ENCODE measurements at places on chromosomes 2 and 18.

DNA sequence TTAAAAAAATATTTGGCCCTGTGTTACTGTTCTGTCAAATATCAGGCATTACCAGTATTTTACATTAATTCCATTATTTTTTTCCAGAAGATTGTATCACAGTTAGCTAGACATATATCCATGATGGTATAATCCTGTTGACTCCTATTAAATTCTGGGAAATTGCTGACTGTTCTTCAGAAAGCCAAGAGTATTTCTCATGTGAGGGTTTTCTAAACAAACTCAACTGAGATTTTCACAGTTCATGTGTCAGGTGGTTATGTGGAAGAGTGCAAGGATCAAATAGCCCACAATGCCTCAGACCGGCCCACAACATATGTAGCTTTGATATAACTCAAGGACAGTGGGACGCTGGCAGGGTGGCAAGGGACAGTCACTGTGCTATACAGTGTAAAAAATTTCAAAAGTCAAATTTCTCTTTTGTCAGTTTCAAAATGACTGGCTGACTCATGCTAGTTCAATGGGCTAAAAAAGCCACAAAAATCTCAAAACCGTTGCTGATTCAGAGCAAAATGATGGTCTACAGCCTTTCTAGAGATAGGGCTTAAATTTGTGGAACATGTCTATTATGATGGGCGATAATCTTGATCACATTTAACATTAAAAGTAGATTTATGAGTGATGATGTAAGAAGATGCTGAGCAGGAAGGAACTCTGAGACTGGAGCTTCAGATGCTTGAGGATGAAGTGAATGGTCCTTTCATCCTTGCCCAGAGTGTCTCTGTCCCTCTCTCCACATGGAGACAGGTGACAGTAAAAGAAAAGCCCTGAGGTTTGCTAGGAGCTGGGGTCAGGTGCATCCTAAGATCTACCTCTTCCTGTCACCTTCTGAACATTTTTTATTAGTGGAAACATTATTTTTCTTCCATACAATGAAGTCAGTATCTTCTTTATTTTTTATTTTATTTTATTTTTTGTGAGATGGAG, 175.8 kb upstream of the PIEZO2 start:
- no peak for DNase-seq

GRCh38 chr2:36963106-36963505, 3.2 kb downstream of the STRN start:
- DNase-seq, result no peak

DNA sequence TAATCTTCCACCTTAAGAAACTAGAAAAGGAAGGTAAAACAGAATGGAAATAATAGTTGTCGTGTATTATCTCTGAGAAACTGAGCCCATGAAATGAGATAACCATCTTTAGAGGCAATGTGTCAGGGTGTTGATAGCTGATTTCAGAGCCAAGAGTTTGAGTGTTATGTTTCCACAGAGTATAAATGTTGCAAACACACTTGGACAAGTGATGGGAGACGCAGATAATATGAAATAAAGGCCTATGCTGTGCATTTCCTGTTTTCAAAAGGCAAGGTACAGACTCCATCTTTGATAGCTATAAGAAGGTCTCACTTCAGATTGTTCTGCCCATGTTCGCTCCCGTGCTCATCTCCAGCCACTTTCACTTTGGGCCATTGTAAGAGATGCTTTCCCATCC, 25.9 kb upstream of the DNER start:
- no peak for DNase-seq

DNA sequence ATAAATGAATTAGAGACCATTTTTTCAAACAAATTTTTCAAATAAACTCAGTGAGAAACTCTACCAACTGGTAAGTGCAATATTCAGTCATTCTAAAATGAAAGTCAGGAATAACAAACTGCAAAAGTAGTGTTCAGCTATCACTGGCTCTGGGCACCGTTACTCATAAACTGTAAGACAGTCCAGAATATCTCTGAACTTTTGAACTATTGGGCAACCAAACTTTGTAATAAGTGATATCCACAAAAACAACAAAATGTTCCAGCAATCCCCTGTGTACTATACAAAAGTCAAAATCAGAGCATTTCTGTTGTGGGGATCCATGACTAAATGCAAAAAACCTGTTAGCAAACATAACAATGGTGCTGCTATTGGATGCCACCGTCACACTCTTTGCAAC, 56.3 kb downstream of the SLC25A12 start:
- no peak for DNase-seq

DNA sequence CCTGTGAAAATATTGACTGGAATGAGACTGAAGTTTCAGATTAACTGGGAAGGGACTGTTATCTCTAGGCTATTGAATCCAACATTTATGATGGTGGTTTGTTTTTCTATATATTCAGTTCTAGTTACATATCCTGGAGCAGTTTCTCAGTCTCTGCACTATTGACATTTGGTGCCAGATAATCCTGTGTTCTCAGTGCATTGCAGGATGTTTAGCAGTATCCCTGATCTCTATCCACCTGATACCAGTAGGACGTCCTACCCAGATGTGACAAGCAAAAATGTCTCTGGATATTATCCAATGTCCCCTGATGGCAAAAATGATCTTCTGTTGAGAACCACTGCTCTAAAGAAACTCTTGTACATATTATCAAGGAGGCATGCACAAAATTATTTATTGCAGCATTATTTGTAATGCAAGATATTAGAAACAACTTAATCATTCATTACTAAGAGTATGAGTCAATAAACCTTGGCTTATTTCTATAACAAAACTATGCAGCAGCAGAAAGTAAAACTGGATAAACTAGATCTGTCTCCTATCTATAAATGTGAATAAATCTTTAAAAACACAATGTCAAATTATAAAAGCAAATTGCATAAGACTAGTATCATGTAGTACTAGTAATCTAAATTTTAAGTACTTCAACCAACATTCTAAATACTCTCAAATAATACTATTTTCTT, 369.3 kb upstream of the RND3 start:
- DNase-seq, result no peak

DNA sequence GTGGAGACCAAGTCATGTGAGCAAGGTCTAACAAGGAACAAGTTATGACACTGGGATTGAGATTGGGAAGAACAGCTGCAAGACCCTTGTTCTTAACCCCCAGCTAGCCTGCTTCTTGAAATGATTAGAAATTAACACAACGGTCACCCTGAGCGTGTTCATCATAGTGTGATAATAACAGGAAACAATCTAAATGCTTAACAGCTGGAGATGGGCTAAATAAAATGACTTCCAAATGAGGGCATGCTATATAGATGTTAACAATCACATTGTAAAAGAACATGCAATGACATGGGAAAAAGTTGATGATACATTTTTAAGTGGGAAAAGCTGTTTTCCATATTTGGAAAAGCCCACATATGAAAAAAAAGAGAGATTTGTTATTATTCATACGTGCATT, 47.6 kb downstream of the RPL37A start:
- DNase-seq, result no peak

GRCh38 chr2:16722126-16722525, 56.5 kb upstream of the CYRIA start:
- no peak for DNase-seq

- no peak for DNase-seq
These were observed 66.6 kb upstream of the WIPF1 start for GRCh38 chr2:174664084-174664759.

DNA sequence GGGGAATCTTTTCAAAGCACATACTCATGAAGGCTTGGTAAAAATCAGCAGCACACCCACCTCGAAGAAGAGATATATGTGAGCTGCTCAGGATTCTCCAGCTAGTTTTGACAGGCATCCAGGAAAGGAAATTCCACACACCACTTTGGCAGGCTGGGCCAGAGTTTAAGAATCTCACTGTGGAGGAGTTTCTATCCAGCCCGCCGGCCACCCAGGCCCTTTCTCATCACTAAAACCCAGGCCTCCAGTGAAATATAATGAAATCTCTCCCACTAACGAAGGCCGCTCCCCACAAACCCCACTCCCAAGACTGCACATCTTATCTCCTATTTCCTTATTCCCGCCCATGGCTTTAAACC, 202.0 kb downstream of the GLI2 start:
- DNase-seq, result no peak

DNA sequence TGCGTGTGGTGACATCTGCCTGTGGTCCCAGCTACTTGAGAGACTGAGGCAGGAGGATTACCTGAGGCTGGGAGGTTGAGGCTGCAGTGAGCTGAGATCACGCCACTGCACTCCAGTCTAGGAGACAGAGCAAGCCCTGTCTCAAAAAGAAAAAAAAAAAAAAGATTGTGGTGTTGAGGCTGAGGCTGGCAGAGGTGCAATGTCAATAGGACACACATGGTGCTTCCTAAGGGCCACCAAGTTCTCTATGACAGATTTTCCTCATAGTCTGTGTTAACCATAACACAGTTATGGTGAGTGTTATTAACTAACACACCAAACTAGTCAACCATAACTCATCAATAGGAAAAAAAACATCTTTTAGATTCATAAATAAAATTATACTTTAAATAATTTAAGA, 494.4 kb downstream of the TMX3 start:
- DNase-seq, result no peak

DNA sequence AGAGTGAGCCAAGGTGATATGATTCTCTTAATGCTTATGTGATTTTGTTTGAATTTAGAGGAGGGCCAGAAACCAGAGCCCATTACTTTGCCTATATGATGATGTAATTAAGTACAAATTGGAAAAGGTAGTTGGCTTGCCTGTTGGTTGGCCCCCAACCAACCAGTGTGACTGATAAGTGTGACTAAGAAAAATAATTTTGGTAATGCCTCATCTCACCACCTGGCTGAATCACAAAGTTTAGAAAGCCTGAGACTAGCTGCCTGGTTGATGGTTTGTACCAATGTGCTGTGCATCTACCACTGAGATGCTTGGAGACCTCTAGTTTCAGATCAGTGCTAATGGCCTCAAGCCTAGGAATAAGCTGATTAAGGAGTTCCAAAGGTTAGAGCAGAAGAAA, 338.7 kb downstream of the CDH2 start:
- DNase-seq, result no peak

DNA sequence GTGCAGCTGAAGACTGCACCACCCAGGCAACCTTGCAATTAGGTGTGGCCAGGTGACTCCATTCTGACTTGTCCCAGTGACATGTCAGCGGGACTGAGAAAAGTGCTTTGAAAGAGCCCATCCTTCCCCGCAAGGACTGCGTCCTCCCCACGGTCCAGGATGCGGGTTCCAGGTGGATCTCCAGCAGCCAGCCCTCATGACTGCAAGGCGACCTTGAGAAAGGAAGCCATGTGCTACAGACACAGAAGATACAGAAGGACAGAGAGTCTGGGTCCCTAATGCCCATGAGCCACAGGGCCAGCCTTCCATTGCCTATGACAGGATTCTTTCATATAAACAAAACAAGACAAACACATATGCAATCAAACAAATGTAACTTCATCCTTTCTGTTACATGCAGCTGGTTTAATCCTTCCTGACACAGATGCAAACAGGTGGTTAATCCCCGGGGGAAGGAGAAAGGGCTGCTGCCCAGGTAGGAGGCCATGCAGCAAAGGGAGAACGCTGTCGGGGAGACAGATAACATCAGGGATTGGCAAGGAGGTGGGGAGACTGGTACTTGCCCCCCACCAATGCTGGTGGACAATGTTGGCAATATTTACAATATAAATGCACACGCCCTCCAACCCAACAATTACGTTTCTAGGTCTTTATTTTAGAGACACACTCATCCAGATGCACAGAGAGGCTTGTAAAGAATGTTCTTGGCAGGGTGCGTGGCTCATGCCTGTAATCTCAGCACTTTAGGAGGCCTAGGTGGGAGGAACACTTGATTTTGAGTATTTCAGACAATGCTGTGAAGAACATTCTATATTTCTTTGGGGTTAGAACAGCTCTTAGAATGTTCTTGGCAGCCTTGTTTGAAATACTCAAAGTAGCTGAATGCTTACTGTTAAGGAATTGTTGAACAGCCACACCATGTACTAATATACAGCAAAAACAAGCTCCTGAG, 64.8 kb downstream of the NCAPH start:
- DNase-seq, result no peak

- DNase-seq, result no peak
These were observed 65.4 kb downstream of the SMAD7 start for GRCh38 chr18:48885266-48885923.

GRCh38 chr2:176872406-176872805, 340.2 kb upstream of the HNRNPA3 start:
- no peak for DNase-seq

DNA sequence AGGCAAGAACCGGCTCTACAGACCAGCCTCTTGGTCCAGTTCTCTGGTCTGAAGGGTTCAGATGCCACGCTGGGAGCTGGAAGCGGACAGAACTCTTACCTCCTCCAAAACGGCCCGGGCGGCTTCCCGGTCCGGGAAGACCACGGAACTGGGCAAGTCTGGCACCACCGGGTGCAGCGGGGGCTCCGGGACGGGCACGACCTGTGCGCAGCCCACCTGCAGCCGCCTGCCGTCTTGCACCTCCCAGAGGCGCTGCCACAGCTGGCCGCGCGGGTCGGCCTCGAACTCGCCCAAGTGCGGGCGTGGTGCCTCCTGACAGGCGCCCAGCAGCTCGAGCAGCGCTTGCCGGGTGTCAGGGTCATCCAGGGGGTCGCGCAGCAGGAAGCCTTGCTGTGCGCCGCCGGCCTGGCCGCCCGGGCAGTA, 773 bp downstream of the CMPK2 start:
- no peak for DNase-seq

DNA sequence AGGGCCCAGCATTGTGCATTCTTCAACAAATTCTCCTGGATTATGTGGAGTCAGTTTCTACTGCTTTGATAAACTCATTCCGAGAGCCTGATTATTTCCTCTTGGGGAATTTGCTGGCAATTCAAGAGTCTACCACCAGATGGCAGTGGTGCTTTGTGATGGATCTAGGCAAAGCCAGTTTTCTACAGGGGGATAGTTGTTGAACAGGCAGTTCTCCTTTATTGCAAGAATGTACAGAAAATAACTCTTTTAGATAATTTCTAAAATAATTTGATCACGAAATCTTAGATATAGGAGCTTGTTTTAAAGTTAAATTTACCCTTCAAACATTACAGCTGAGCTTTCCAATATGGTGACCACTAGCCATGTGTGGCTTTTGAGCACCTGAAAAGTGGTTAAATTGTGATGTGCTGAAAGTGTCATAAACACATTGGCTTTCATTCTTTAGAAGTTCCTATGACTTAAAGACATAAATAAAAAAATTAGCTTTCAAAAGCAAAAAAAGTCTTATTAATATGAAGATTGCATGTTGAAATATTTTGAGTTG, 66.7 kb upstream of the HAAO start:
- peak; percentile 40 for DNase-seq

- no peak for DNase-seq
These were observed 117.7 kb downstream of the GFPT1 start for GRCh38 chr2:69269330-69269729.

- DNase-seq, result no peak
These were observed 34.0 kb downstream of the EPAS1 start for GRCh38 chr2:46331109-46331766.

- no peak for DNase-seq
These were observed 139.5 kb upstream of the SETBP1 start for GRCh38 chr18:44541159-44541558.

DNA sequence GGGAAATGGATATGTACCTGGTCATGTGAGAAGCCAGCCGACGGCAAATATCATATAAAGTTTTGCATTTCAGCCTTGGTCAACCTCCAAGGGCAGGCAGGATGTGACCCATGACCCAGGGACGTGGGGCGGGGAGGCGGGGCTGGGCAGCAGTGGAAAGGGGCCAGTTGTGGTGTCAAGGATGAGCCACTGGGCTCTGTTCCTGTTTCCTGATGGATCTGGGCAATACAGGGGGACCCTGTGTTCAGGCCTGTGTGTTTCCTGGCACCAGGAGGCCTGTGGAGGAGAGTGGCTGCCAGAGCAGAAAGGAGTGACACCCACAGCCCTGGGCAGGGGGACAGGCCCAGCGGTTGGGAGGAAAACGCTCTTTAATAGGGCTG, 106.9 kb downstream of the GATA6 start:
- no peak for DNase-seq
